Stimulated activated CD8-positive, alpha-beta memory T cell treated with anti-CD3 and anti-CD28 coated beads, Interleukin-7, amount 100 ng/mL, for 24 hours (primary cell): ENCODE measurements at places on chromosomes 2 and 18.

DNA sequence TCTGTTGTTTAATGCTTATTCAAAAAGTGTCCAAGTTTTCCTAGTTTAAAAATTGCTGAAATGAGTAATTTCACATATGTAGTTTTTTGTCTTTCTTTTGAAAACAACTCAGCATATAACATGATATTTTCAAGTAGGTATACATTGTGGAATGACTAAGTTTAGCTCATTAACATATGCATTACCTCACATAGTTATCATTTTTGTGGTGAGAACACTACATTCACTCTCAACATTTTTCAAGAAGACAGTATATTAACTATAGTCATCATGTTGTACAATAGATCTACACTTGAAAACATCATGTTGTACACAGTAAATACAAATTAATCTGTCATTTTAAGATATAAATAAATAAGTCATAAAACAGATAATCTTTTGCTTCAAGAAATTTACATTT lies 340.0 kb downstream of the CCDC85A start:
- no peak for DNase-seq

- DNase-seq, result no peak
Measured at GRCh38 chr2:226802573-226802972, 3.0 kb upstream of the IRS1 start.

GRCh38 chr2:56763683-56764082 lies 579.9 kb downstream of the CCDC85A start:
- no peak for DNase-seq

GRCh38 chr2:240921311-240921994 lies 15.3 kb downstream of the CROCC2 start:
- no peak for DNase-seq

DNA sequence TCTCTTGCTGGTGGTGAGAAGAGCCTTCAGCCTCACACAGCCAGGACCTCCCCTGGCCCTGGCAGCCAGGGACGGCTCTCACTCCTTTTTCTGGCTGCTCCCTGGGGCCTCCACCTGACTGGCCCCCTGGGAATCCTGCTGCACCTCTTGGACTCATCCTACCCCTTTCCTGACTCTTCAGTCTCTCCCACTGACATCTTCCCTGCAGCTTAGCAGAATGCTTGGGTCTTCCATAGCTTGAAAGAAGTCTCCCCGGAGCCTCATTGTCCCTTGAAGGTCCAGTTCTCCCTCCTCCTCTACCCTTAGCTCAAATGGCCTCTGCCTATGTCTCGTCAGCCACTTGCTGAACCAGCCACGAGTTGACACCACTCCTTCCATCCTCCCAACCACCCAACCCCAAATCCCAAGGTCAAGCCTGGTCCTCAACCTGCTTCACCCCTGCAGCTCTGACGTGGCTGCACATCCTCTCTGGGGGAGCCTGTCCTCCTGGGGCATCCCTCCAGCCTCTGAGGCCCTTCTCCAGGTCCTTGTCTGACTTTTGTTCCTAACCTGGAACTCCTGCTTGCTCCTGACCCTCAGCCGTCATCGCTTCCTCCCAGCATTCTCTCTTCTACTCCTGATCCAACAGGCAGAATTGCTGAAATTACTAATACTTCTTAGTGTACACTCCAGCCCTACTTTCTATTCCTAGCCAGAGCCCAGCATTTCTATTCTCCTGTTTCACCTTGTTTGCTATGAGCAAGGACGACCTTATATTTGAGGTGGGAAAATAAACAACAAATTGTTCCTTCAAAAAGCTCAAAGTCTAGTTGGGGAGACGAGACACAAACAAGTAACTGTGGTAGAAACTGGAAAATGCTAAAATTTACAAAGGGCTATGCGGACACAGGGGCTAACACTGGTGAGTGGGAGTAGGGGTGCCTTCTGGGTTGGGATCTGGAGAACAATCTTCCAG lies 68.7 kb upstream of the MGAT4A start:
- no peak for DNase-seq

DNA sequence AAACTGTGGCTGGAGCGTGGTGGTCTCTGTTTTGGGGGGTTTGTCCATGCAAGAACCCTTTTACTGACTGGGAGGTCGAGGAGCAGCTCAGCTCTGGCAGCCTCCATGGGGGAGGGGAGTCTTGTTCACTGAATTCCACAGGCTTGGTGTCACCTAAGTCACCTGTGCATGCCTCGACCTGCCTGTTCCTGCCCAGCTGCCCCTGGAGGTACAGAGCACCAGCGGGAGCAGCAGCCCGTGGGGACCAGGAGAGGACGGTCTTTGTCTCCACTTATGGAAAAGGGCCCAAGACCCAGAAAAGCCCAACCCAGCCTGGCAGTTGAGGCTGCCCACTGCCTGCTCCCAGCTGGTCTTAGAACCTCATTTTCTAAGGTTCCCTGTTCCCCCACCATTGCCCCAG lies 168.7 kb upstream of the AGAP1 start:
- DNase-seq, result no peak

GRCh38 chr2:239760596-239760995 lies 264.5 kb downstream of the NDUFA10 start:
- no peak for DNase-seq

GRCh38 chr2:186125625-186126024 lies 360.4 kb upstream of the ZC3H15 start:
- DNase-seq, result no peak

DNA sequence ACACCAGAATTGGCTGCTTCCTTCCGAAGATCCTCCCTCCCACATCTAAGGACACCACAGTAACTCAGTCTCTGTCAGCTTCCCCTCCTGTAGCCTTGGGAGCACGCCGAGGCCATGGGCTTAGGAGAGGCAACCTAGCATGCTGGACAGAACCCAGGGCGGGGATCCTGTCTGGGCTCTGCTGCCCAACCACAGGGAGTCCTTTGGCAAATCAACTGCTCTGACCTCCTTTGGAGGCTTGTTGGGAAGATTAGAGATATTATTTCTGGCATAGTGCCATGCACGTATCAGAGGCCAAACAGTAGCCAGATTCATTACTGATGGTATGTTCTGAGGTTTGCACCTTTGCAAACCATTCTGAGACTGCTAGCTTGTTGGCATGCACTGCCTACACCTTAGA lies 262.7 kb upstream of the EPAS1 start:
- no peak for DNase-seq

DNA sequence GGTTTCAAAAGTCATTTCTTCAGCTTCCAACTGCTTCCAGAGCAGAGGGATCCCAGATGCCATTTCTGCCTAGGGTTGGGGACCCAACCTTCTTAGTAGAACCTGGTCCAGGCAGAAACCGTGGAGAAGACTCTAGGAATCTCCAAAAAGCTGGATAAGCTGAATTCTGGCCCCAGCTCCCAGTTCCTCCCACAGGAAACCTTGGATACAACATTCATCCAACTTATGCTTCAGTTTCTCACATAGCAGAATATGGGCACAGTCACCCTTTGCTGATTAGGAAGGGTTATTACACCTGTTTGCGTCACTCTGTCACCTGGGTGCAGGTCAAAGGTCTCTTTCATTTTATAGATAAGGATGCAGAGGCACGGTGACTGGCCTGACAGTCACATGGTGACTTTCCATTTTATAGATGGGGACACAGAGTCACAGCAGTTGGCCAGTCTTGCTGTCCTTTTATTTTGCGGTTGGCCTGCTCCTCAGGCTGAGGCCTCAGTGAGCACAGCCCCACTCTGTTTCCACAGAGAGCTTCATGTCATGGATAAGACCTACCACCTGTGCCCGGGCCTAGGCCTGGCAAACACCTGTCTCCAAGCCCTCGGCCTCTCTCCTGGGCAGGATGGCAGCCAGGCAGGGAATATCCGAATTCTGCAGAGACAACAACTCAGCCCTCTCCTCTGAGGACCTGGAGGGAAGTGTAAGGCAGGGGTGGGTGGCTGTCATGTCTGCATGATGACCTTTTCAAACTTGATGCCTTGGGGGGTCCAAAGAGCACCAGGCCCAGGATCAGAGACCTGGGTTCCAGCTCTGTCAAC lies 148.8 kb downstream of the SMAD7 start:
- no peak for DNase-seq

GRCh38 chr18:61549416-61549815 lies 216.2 kb downstream of the CDH20 start:
- no peak for DNase-seq

DNA sequence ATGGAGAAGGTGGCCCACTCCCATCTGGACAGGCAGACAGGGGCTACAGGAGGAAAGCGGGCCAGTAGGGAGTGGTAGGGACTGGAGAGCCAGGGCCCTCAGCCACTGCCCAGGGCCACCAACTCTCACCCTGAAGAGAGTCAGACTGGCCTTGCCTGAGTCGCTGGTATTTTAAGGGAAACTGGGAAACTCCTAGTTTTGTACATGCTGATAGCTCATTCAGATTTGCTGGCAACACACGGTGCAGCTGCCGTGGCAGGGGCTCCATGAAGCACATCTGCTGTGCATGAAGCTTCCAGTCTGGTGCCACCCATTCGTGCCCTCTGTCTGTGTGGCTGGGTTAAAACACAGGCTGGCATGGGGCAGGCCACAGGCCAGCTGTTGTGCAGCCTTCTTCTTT lies 137.3 kb upstream of the GLI2 start:
- no peak for DNase-seq

DNA sequence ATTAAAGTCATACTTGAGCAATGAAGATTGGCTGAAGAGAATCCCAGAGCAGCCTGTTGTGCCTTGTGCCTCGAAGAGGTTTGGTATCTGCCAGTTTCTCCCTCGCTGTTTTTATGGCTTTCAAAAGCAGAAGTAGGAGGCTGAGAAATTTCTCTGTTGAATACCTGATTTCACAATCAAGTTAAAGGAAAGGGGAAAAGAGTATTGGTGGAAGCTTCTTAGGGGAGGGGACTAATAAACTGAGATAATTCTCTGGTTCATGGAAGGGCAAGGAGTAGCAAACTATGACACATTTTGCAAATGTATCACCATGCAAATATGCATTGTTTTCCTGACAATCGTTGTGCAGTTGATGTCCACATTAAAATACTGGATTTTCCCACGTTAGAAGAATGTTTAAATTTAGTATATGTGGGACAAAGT lies at the start of gene IL1B:
Gene IL1B, minus strand, starts transcription at position 85 of the 423 bp plus-strand sequence. CDS start 550 bp downstream, outside the sequence.
- no peak for DNase-seq

- DNase-seq, result no peak
Measured at GRCh38 chr18:24326211-24326610, 71.4 kb downstream of the OSBPL1A start.

- no peak for DNase-seq
Measured at GRCh38 chr18:40810372-40810771, 1144.7 kb upstream of the PIK3C3 start.
